Activated T-cell treated with anti-CD3 and anti-CD28 coated beads, Interleukin-2, amount 50 U/mL, for 24 hours (primary cell): ENCODE measurements at places on chromosomes 2 and 18.
A peak's percentile ranks its signal among the peaks of the same experiment; 100 is the strongest.

GRCh38 chr2:9712263-9712662, 81.5 kb upstream of the YWHAQ start:
- peak; percentile 70 for DNase-seq

- no peak for DNase-seq
Measured at GRCh38 chr2:114857196-114857595, 414.8 kb downstream of the DPP10 start.

DNA sequence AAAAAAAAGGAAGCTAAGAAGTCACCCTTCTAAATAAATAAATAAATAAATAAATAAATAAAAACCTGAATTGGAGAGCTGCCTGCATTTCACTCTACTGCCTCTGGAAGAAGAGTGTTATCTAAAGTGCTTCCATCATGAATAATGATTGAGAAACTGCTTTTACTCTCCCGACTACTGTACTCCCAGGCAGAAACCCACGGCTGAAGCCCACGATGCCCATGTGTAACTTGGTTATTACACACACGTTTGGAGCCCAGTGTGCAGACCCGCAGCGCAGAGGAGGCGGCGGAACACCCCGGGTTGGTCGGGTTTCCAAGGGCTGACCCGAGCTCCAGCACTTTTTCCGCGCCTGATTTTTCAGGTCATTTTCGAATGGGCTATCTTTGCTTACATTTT, 697 bp upstream of the SPATS2L start:
- peak; percentile 37 for DNase-seq

- DNase-seq = no peak
Measured at GRCh38 chr2:2328848-2329247, 2.2 kb downstream of the MYT1L start.

GRCh38 chr2:160213511-160213910, 13.4 kb upstream of the ITGB6 start:
- no peak for DNase-seq

GRCh38 chr2:3456125-3456524, 63.2 kb downstream of the ADI1 start:
- no peak for DNase-seq

GRCh38 chr18:31490833-31491232, 7.1 kb upstream of the DSG2 start:
- DNase-seq = no peak

GRCh38 chr2:177606636-177607035, 214.1 kb downstream of the AGPS start:
- DNase-seq = no peak

DNA sequence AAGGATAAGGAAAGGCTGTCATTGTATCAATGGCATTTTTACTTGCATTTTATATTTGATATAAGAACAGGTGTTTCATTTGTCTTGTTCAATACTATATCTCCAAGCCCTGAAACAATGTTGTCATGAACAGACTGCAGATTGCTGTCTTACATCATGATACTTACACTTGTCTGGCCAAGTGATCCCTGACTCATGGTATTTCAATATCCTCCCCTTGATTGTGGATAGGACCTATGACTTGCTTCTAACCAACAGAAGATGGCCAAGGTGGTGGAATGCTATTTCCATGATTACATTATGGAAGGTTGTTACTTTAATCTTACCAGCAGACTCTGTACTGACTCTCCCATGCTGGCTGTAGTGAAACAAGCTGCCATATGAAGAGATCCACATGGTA, 471.1 kb downstream of the CCDC85A start:
- no peak for DNase-seq

DNA sequence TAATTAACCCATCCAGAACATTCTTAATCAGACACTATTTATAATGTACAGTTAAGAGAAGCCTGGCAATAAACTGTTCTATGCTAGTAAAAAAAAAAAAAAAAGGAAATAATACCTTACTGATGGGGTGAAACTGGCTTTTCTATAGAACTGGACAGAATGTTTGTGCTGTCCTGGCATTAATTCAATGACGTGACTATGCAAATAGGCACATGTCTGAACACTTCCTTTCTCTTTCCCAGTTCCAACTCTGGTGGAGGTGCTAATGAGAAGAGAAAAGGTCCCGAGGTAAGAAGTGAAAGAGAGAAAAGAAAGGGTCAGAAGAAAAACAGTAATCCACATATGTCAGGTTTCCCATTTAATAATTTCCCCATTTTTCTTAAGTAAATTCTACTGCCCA, 508.4 kb downstream of the ZEB2 start:
- DNase-seq = no peak

- DNase-seq = no peak
Measured at GRCh38 chr18:72261590-72261989, 282.6 kb downstream of the CBLN2 start.

DNA sequence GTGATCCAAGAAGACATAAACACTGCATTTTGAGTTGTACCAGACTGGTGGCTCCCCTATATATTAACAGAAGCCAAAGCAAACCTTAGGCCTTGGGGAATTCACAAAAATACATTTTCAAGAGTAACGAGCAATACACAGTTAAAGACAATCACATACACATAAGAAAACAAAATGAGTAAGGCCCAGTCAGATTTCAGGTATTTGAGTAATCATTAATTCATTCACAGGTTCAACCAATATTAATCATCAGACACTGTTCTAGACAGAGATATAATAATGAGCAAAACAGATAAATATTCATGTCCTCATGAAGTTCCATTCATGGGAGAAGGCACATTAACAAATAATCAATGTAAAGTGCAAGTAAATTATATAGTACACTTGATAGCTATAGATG, 9.6 kb downstream of the STPG4 start:
- no peak for DNase-seq

DNA sequence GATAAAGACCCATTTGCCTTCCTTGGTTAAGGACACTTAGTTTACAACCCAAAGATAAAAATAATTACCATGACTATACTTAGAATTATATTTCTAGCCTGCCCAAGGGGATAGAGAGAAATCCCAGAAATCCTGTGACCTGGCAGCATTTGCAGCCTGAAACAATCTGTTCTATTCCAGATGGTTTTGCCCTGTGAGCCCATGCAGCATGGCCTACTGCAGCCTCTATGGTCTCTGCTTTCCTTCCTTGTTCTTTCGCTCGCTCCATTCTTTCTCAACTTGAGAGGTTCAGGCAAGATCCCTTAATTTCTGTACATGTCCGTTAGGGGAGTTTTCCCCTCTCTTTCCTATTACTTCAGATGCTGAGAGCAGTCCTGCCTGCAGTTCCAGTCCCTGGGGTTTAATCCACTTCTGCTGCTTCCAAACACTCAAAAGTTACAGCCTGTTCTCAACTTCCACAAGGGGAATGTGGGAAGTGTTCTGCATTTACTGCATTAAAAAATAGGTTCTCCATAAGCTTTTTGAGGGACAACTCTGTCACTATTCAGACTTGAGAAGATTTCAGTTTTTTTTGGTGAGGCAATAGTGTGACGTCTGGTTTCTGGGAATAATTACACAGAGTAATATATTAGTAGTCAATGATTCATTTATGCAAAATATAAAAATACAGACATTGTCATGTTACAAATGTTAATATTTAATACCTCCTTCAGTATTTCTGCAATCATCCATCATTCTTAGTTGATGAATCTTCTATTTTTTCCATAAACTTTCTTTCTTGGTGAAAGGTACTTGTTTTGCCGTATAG, 80.3 kb downstream of the CDCA7 start:
- DNase-seq = no peak

DNA sequence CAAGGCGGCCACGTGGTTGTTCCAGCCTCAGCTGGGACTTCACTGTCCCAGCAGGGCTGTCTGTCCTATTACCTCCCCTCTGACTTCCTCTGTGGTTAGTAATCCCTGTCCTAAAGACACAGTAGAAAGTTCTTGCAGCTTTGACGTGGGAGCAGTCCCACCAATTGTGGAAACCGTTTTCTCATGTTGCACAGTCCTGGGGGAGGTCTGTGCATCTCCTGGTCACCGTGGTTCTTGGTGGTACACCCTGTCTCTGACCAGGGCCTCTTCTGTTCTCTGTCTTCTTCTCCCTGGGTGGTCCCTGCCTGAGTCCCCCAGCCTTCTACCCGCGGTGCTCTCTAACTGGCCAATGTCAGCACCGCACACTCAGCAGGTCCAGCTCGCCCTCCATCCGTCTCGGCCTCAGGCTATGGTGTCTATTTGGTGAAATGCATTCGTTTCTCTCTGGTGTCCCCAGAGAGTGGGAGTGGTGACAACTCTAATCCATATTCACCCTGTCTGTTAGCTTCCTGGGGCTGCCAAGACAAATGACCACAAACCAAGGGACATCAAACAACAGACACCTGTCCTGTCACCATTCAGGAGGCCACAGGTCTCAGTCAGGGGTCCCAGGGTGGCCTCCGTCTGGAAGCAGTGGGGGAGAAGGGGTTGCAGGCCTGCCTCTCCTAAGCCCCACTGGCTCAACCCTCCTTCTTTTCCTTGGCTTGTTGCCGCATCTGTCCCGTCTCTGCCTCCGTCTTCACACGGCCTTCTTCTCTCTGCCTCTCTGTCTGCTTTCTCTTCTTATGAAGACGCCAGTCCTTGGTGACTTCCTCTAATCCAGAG, 99.8 kb downstream of the SH3BP4 start:
- DNase-seq = no peak

GRCh38 chr2:199018826-199019225, 438.9 kb downstream of the SATB2 start:
- DNase-seq = no peak

DNA sequence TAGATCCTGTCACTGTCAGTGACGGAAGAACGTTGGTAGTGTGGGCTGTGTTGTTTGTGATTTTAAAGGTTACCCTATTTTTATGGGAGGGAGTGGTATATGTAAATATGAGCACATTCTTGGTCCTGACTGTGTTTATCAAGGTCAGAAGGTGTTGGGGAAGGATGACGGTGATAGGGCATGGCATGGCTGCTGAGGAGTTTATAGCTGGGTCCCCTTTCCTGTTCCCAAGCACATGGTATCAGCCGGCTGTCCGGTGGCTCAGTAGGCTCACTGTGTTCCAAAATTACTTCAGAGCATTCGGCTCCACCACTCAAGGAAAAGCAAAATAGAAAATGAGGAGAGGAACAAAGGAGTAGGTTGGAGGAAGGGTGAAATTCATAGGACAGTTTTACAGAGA, 28.6 kb downstream of the IRS1 start:
- no peak for DNase-seq

GRCh38 chr2:70247364-70248180, 856 bp downstream of the TIA1 start:
- no peak for DNase-seq

DNA sequence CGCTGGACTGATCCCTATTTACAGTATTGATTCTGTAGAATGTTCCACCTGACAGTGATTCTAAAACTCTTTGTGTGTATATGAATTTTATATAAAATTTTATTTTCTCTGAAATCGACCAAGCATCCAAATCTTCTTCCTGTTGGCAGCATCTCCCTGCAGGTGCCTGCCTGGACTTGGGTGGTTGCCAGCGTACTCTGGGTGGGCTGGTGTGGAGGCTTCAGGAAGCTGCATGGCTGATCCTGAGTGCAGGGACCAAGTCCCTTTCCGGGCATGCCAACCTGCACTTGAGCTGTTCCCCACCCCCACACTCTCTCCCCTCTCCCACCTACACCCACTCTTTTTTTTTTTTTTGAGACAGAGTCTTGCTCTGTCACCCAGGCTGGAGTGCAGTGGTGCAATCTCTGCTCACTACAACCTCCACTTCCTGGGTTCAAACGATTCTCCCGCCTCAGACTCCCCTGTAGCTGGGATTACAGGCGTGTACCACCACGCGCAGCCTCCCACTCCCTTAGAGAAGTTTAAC, 53.2 kb upstream of the ALKAL2 start:
- no peak for DNase-seq

GRCh38 chr2:58664523-58665151, 423.5 kb upstream of the FANCL start:
- no peak for DNase-seq

GRCh38 chr2:36492216-36492945, 105.6 kb downstream of the FEZ2 start:
- no peak for DNase-seq

GRCh38 chr2:46945671-46946070, 30.1 kb upstream of the MCFD2 start:
- no peak for DNase-seq

DNA sequence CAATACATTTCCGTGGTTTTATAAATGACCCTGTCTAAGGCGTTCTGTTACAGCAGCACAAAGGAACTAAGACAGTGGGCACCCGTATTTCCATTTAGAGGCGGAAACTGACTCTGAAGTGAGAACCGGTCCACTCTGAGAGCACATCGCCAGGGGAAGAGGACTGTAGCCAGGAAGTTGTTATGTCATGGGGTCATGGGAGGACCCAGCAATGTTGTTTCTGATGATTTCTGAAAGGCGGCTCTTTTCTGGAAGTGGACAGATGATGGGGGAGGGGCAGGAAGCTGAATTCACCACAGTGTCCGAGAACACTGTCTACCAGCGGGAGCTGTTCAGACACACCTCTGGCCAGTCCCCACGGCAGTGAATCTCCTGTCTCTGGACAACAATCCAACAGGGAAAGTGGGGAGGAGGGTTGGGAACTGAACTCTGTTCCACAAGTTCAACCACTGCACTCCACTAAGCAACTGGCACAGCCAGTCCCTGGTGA, 2.1 kb upstream of the LRRFIP1 start:
- DNase-seq = no peak

DNA sequence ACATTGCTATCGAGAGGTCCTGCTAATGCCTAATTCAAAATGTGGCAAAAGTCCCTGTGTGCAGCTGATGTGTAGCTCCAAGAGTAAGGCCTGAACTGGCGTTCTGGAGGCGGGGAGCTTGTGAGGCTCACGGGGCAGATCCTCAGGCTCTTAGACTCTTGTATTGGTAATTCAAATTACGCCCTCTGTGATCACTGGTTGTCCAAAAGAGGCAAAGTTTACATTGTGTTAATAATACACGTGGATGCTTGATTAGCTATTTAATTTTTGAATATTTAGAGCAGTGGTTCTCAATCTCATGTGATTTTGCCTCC, 12.4 kb upstream of the CRYGA start:
- no peak for DNase-seq

DNA sequence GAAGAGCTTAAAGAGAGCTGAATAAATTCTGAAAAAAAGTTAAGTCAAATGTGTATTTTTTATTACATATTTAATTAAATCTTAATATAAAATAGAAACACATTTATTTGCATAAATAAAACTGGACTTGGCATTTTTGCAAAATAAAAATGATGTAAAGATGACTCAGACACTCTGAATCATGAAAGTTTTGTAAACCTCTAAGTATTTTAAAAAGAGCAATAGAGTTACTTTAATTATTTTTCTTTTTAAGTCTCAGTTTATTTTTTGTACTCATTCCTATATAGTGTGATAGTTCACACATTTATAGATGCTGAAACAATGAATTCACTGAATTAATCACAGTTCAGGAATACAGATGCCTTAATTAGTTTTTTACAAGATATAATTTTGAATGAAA, 109.9 kb upstream of the DTNA start:
- no peak for DNase-seq

DNA sequence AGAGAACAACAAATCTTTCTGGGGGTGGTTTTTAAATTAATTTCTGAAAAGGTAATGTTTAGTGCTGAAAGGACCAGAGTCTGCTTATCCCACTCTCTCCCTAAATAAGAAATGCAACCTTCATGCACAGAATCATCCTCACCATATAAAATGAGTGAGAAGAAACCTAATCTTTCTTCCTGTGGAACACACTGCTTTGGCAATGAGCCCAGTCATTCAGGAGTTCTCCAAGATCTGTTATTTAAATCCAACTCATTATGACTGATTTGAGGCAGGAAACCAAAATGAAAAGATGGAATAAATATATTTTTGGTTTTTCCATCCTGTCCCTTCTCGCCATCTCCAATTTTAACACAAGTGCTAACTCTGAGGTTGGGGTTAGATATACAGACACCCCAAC, 228.3 kb downstream of the SRBD1 start:
- no peak for DNase-seq
